A549 treated with Hydrocortisone at 1 μM for 4 hours (cell line): ENCODE measurements at places on chromosomes 2 and 18. TPM values are rescaled to one million over a fixed set of nuclear protein-coding genes. Genes with fewer than 3 reads are reported as not detected.

The RAB31 gene
- total RNA-seq, result 17.3 to 28.0 TPM (median 20.5 TPM) in 5 replicates

The ENOSF1 gene
- total RNA-seq, result 21.1 to 26.7 TPM (median 25.5 TPM) in 5 replicates

The GPR155 gene
- total RNA-seq, result 0.13 to 0.74 TPM (median 0.44 TPM) in 5 replicates

The UGT1A4 gene
- total RNA-seq, result 0.06 to 0.16 TPM (median 0.10 TPM) in 4 of 5 replicates, not detected in the other

The CYP20A1 gene
- 8.0 to 11.3 TPM (median 9.7 TPM) in 5 replicates for total RNA-seq

The UGP2 gene
- total RNA-seq, result 95.9 to 143 TPM (median 113 TPM) in 5 replicates

The TSPYL6 gene
- not detected in 5 replicates for total RNA-seq

The DSG4 gene
- total RNA-seq, result not detected in 5 replicates

The CRACDL gene
- total RNA-seq, result 3.9 to 4.3 TPM (median 4.0 TPM) in 5 replicates

The VIT gene
- not detected in 5 replicates for total RNA-seq

The CHRND gene
- total RNA-seq, result not detected in 5 replicates

The TGFA gene
- total RNA-seq, result 4.4 to 6.0 TPM (median 4.6 TPM) in 5 replicates

The CENPA gene
- 40.8 to 52.2 TPM (median 51.5 TPM) in 5 replicates for total RNA-seq

The WDR43 gene
- total RNA-seq, result 83.8 to 111 TPM (median 89.9 TPM) in 5 replicates

The KYNU gene
- 232 to 288 TPM (median 242 TPM) in 5 replicates for total RNA-seq

The COLEC12 gene
- total RNA-seq, result 0.03 to 0.08 TPM (median 0.06 TPM) in 5 replicates

The UGT1A9 gene
- 3.6 to 6.4 TPM (median 4.2 TPM) in 5 replicates for total RNA-seq

The C2orf66 gene
- total RNA-seq, result 0.06 to 0.07 TPM in 2 of 5 replicates, not detected in the others

The FSHR gene
- not detected in 5 replicates for total RNA-seq

The ATP6V1B1 gene
- total RNA-seq, result 1.9 to 3.6 TPM (median 2.5 TPM) in 5 replicates

The ZNF397 gene
- total RNA-seq, result 2.9 to 6.0 TPM (median 4.3 TPM) in 5 replicates
